Ureter (tissue), 1 donor: ENCODE measurements at places on chromosomes 1 and 21.

DNA sequence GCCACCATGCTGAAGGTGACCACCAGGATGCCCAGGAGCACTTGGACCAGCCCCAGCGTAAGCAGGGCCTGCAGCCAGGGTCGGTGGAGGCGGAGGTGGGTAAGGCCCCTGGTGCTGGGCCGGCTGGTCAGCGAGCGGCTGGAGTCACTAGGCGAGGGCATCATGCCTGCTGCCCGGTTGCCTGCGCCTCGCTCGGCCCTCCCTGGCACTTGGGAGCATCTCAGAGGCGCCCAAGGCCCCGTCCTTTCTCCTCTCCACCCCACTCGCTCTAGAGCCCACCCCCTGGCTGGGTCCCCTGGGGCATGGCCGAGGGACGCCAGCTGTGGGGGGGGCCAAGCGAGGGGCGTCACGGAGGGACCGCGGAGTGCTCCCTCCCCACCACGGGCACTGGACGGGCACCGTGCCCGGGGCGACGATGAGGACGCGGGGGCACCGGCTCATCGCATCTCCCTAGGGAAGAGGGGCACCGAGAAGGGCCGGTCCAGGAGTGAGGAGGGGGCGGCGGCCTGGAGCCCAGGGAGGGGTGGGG, 505 bp downstream of the ENTREP3 start:
- no peak for DNase-seq

GRCh38 chr1:17233675-17234320, 15.1 kb upstream of the PADI3 start:
- DNase-seq, result peak; percentile 91

DNA sequence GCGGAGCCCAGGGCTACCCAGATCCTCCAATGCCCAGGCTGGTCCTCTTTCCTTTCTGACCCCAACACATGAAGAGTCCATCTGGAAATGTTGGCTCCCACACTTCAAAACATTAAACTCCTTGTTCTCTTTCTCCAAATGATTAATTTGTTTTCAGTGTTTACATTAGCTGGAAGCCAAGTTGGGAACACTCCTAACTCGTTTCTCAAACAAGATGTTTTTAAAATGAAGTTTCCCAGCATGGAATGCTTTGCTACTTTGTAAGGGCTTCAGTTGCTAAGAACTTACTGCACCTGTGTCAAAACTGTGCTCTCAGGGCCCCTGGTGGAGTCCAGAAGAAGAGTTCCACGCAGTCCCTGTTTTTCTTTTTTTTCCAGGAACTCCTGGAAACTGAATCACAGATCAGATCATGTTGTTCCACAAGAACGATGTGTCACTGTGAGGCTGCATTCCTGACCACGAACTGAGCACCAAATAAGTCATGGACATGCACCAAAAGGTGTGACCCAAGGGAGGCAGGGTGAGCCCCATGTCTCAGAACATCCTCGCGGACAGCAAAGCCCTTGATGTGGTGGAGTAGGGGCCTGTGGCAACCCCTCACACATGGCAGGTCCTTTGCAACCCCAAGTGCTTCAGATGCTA, 257.3 kb downstream of the KCNJ6 start:
- no peak for DNase-seq

GRCh38 chr21:25578056-25578961, 29.0 kb downstream of the MRPL39 start:
- no peak for DNase-seq

GRCh38 chr1:196538473-196538872, 69.8 kb downstream of the KCNT2 start:
- no peak for DNase-seq

GRCh38 chr1:219837994-219838294, 90.4 kb downstream of the SLC30A10 start:
- DNase-seq, result no peak

DNA sequence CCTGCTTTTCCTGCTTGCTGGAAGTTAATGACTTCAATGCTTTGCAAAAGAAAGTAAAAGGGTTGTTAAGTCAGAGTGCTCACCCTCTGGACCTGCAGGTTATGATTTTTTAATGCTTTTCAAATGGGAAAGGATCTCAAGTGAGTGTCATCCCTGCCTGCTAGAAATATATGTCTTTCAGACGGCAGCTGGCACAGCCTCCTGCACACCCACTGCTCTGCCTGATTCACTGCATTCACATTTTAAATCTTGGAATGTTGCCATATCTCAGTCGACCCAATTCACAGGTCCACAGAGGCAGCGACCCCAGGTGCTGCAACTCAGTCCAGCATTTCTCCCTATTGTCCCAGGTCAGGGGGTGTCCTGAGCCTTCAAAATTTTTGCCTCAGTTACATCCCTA, 10.7 kb downstream of the DUSP23 start:
- DNase-seq, result no peak

GRCh38 chr1:214303141-214303930, 22.4 kb downstream of the SMYD2 start:
- DNase-seq, result no peak

DNA sequence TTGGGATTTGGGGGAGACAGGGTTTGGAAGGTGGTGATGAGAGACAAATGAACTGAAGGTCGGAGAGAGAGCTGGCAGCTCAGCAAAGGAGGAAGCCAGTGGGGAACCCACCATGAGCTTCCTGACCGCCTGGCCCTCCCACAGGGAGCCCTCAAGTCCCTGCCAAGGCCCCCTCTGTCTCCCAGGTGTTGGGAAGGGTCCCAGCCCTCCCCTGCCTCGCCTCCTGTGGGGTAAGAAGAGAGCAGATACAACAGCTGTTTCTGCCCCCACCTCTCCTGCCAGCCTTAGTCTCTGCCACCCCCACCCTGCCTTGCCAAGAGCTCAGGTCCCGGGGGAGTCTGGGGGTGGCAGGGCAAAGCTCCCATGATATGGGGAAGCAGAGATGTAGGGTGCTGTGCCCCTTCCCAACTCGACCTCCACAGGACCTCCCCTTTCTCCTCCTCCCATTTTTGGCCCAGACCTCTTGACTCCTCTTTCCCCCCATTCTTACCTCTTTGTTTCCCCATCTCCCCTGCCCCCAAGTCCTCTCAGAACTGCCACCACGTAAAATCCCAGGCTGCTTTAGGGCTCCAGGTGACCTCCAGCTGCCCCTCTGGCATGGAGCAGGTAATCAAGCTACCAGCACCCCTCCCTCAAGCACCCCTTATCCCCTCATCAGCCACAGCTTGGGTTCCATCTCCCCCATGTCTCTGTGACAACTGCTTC, 556 bp downstream of the S100A1 start:
- no peak for DNase-seq

DNA sequence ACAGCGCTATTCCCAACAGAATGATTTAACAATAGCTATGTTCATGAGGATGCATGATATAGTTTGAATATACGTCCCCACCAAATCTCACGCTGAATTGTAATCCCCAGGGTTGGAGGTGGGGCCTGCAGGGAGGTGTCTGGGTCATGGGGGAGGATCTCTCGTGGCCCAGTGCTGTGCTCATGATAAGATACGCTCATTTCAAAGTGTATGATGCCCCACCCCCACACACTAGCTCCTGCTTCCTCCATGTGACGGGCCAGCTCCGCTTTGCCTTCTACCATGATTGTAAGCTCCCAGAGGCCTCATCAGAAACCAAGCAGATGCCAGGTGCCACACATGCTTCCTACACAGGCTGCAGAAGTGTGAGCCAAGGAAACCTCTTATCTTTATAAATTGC, 93.6 kb downstream of the SMYD3 start:
- DNase-seq, result no peak

GRCh38 chr1:46285730-46286477, 17.5 kb downstream of the LRRC41 start:
- no peak for DNase-seq

- DNase-seq, result no peak
Observed at GRCh38 chr1:11550664-11551283, 71.8 kb downstream of the DISP3 start.

DNA sequence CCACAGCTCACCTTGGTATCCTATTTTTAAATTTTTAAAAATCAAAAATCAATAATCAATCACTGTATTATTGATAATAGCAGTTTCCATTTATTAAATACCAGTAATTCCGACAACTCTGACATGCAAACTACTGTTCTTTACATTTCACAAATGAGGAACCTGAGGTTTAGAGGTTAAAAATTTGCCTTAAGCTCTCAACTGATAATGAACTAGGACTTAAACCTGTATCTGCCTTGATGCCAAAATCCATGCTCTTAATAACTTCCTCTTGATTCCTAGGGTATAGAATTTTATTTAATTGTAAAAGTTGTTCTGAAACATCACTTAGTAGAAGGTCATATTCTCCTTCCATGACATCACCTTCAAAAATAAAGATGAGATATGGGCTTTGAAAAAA, 5.6 kb downstream of the ARHGAP29 start:
- DNase-seq, result no peak

- DNase-seq, result no peak
Observed at GRCh38 chr21:42654913-42655795, 1.7 kb downstream of the PDE9A start.

- no peak for DNase-seq
Observed at GRCh38 chr1:230818367-230818766, 50.0 kb downstream of the C1orf198 start.

DNA sequence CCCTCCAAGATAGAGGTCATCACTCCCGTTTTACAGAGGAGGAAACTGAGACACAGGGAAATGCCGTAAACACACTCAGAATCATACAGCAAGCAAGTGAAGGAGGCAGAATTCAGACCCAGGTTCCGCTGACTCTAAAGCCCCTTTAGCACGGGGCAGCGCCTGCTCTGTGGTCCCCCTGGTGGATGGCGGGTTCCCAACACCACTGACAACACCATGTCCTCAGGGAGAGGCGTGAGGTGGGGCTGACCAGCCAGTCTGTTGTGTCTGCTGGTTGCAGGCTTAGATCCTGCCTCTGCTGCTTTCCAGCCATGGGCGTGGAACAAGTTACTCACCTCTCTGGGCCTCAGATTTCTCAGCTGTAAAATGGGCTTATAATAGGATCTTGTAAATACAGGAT, 617.3 kb downstream of the MATN1 start:
- DNase-seq, result no peak

DNA sequence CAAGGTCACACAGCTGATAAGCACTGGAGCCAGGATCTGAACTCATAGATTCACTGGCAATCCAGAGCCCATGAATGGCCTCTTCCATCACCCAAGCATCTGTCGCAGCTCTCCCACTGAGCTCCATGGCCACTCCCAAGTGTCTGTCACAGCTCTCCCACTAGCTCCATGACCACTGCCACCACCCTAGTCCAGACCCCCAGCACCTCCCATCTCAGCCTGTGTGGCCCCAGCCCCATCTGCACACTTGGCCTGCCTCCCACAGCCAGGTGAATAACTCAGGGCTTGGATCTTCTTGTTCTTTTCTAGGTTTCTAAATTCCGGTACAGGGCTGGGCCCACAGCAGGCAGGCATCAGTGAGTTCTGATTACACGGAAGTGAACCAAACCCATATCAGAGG, 76.0 kb downstream of the GLIS1 start:
- no peak for DNase-seq

- no peak for DNase-seq
Observed at GRCh38 chr21:35927262-35927661, 133.1 kb downstream of the SETD4 start.

GRCh38 chr1:101460739-101461138, 223.9 kb downstream of the S1PR1 start:
- DNase-seq, result no peak

DNA sequence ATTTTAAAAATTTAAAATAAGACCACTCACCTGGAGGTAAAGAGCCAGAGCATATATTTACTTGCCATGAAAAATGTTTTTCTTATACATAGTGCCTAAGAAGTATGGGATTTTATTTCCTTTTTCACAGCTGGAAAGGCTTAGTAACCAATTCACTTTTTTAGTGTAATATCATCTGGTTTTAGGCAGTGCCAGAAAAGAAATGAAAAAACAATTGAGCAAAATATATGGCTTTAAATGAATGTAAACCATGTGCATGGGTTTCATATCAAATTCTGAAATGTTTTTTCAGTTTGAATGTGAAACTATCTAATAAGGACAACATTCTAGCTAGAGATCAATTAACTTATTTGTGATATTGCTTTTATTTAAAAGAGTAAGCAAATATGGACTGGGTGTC, 672.4 kb upstream of the ADAMTS5 start:
- no peak for DNase-seq

GRCh38 chr1:214677945-214678344, 75.0 kb downstream of the CENPF start:
- DNase-seq, result no peak

- no peak for DNase-seq
Observed at GRCh38 chr1:40353082-40353481, 20.4 kb upstream of the SMAP2 start.
